Thoracic aorta endothelial cell (primary cell): ENCODE measurements at places on chromosomes 5 and 9. TPM values are rescaled to one million over a fixed set of nuclear protein-coding genes. Genes with fewer than 3 reads are reported as not detected.

Gene UGCG
- 46.1 and 46.6 TPM in 2 replicates for total RNA-seq

Gene MARCHF11
- not detected in 2 replicates for total RNA-seq

Gene OR1B1
- 0.14 TPM in 1 of 2 replicates, not detected in the other for total RNA-seq

Gene TMEM161B
- total RNA-seq = 18.5 and 21.0 TPM in 2 replicates

Gene BTNL8
- total RNA-seq = not detected in 2 replicates

Gene FOXD4
- total RNA-seq = 0.14 and 0.27 TPM in 2 replicates

Gene RNF183
- total RNA-seq = not detected in 2 replicates

Gene ALDH1A1
- 57.0 and 116 TPM in 2 replicates for total RNA-seq

Gene ENHO
- 0.22 TPM in 1 of 2 replicates, not detected in the other for total RNA-seq
